ENCODE measurements at places on chromosomes 12 and 14.

GRCh38 chr14:100132161-100132902 lies 27.1 kb downstream of the DEGS2 start:
- no peak for DNase-seq

GRCh38 chr12:7349418-7349817 lies 45.5 kb downstream of the ACSM4 start:
- no peak for DNase-seq

- no peak for DNase-seq
Observed at GRCh38 chr12:131021154-131021541, 67.4 kb downstream of the ADGRD1 start.

- DNase-seq = no peak
Observed at GRCh38 chr14:55201219-55202101, 10.1 kb upstream of the DLGAP5 start.

DNA sequence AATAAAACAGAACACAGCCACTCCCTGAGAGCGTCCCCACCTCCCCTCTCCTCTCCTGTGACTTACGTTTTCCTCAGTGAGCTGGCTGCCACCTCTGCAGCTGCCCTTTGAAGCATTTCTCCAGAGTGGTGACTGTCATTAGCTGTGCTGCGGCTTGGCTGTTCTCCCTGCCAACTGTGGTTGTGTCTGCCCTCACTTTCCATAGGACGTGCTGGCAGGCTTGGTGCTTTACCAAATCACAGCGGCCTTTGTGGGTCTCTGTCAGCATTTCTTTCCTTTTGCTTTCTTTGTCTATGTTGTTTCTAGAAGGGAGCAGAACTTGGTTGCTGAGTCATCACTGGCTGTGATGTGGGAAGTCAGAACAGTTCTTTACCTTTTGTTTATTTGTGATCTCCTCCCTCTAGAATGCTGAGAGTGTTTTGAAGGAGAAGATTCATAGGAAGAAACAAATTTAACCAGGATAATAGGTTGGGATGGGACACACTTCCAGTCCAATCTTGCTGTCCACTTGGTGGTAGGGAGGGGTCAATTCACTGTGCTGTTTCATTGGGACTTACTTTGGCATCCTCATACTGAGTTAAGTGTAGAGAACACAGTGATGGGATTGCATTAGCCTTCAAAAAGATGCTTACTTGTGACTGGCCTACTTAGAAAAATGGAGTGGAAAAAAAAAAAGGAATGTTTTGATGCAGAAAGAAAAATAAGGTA lies 88.2 kb downstream of the TMX1 start:
- no peak for DNase-seq

DNA sequence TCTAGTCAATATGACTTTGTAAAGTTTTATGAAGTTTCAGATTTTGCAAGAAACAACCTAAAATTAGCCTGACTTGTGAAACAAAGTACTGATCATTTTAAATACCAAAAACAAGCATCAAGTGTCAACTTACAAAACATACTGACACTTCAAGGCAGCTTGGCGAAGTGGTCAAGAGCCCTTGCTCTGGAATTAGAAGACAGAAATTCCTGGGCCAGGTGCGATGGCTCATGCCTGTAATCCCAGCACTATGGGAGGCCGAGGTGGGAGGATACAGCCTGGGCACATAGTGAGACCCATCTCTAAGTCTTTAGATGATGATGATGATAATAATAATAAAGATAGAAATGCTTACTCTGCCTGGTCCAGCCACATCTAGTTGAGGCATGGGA lies 45.4 kb upstream of the NR2C1 start:
- DNase-seq = no peak

DNA sequence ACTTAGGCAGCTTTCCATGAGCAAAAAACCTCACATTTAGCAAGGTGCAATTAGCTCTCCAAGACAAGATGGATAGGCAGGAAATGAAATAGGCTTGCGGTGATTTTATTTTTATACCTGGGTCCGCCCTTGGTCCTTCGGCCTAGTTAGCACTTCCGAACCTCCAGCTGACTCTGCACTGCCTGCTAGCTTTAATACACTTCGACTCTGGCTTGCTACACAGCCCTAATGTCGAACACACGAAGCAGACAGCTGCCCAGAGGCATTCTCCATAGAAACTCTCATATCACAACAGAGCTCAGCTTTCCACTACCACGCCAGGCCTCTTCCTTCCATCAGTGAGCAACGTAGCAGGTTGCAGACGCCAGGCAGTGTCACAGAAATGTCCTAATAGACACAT lies 688.0 kb downstream of the VRK1 start:
- DNase-seq = no peak

- DNase-seq = no peak
Observed at GRCh38 chr14:68124979-68125731, 305.6 kb downstream of the RAD51B start.

GRCh38 chr14:89902881-89903280 lies 51.6 kb downstream of the EFCAB11 start:
- DNase-seq = no peak

DNA sequence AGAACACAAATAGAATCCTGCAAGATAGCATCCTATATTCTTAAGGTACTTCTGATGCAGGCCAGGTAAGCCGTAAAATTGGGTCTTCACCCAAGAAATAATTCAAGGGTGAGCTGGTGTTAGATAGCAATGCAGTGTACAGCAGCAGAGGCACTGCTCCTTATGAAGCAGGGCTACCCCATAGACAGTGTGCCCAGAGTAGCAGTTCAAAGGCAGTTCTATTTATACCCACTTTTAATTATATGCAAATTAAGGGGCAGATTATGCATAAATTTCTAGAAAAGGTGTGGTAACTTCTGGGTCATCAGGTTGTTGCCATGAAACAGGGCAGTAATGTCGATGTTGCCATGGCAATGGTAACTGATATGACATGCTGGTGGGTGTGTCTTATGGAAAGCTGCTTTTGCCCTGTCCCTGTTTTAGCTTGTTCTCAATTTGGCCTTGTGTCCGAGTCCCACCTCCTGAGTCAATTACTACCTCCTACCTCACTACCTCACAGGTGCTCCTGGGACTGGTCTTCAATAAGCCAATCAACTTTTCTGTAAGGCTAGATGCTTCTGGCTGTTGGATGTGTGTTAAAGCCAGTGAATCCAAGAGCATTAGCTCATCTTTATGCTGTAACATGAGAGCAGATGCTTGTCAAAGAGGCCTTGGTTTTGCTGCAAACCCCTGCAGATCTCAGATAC lies 61.0 kb downstream of the PPM1A start:
- DNase-seq = no peak

DNA sequence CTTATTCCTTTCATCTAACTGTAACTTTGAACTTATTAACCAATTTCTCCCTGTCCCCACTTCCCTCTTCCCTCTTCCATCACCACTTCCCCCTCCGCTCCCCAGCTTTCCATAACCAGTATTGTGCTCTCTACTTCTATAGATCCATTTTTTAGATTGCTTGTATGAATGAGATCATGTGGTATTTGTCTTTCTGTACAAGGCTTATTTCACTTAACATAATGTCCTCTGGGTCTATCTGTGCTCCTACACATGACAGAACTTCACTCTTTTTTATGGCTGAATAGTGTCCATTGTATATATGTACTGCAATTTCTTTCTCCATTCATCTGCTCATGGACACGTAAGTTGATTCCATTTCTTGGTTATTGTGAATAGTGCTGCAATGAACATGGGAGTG lies 14.4 kb downstream of the ERP27 start:
- no peak for DNase-seq

- no peak for DNase-seq
Observed at GRCh38 chr12:104998423-104999346, 12.6 kb downstream of the NOPCHAP1 start.

DNA sequence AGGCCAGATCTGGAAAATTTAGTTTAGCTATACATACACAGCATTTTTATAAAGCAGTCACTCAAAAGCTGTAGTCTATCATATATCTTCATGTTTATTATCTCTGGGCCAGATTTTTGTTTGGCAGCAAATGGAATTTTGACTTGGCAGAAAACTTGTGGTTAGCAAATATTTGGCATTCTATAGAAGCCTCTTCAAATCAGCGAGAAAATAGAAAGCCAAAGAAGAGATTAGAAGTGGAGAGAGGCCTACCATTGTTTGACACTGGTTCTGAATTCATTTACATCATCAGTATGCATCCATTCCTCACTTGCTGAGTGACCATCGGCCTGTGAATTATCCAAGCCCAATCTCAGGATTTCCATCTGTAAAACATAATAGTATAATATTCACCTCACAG lies 1077.6 kb downstream of the GALC start:
- no peak for DNase-seq

- no peak for DNase-seq
Observed at GRCh38 chr12:810671-811415, 58.5 kb downstream of the WNK1 start.

DNA sequence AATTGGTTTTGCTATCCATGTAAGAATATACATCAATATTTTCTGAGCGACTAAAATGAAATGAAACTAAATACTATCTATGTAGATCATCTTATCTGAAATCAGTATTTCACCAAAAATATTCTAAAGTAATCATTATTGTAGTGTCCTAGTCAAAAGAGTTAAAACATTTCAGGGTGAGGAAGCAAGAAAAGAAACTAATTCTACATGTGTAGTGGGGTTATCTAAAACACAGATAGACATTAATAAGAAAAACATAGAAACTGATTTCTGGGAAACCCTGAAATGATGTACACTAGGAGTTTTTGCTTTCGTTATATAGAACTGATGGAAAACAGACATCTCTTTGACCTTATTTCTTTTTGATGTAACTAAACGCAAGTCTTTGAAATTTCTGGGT lies 257.9 kb downstream of the SSPN start:
- no peak for DNase-seq

- no peak for DNase-seq
Observed at GRCh38 chr14:104384776-104385071, 194.8 kb upstream of the C14orf180 start.

- DNase-seq = no peak
Observed at GRCh38 chr14:101020834-101021370, 117.4 kb upstream of the RTL1 start.

GRCh38 chr14:101019990-101020710 lies 116.6 kb upstream of the RTL1 start:
- DNase-seq = no peak

GRCh38 chr14:63909984-63910383 lies 57.2 kb downstream of the SYNE2 start:
- no peak for DNase-seq

DNA sequence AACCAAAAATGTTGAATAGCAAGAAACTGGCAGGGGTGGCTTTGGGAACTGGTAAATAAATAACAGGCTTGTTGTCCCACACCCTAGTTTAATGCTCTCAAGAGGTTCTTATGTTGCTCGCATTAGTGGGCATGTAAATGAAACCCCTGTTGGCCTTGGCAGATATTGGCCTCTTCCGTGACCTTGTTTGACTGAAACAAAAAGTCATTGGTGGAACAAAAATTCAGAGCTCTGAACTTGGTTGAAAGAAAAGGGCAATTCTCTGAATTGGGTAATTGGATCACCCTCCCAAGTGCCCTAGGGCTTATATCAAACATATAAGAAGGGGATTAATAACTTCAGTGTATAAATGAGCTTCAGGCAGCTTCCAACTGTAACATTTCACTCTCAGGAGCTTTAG lies 426.2 kb downstream of the ZFP36L1 start:
- no peak for DNase-seq

DNA sequence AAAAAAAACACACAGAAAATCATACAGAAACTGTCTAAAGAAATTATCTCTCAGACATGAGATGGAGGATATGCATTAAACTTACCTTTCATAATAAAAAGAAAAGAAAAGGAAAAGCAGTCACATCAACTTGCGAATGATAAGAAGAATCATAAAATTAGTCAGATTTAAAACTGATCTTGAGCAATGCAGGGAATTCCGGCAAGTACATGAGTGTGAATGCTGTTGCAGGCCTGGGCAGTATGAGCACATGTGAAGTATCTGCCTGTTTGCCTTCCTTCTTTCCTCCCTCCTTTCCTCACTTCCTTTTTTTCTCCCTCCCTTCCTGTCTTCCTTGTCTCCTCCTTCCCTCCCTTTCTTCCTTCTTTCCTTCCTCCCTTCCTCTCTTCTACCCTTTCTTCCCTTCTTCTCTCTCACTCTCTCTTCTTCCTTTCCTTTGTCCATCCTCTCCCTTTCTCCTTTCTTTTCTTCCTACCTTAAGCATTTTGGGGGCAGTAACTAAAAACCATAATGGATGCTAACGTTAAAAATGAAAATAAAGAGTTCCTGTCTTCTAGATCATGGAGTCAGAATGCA lies 38.5 kb upstream of the SLC6A15 start:
- no peak for DNase-seq
